ENCODE measurements at places on chromosomes 3 and 15.

DNA sequence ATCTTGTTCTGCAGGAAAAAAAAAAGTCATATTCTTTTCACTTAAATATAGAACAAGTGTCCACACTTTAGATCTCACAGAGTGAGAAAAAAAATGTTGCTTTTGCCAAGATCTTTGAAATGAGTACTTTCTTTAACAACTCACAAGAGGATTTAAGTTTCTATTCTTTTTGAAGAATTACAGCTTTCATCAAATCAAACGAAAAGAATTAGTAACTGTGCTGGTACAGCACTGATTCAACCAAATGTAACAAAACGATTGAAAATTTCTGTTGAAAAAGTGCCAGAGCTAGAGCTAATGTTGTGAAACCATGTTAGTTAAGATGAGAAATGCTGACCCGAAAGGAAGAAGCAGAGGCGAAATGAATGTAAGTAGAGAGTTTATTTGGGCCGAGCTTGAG is 300.2 kb downstream of the GABRB3 start:
- DNase-seq: no peak

- no peak for DNase-seq
Measured at GRCh38 chr15:69508659-69509058, 56.0 kb downstream of the RPLP1 start.

GRCh38 chr15:90916461-90916860 is 13.4 kb downstream of the MAN2A2 start:
- no peak for DNase-seq

GRCh38 chr3:177093966-177094365 is 103.3 kb downstream of the TBL1XR1 start:
- DNase-seq: no peak

DNA sequence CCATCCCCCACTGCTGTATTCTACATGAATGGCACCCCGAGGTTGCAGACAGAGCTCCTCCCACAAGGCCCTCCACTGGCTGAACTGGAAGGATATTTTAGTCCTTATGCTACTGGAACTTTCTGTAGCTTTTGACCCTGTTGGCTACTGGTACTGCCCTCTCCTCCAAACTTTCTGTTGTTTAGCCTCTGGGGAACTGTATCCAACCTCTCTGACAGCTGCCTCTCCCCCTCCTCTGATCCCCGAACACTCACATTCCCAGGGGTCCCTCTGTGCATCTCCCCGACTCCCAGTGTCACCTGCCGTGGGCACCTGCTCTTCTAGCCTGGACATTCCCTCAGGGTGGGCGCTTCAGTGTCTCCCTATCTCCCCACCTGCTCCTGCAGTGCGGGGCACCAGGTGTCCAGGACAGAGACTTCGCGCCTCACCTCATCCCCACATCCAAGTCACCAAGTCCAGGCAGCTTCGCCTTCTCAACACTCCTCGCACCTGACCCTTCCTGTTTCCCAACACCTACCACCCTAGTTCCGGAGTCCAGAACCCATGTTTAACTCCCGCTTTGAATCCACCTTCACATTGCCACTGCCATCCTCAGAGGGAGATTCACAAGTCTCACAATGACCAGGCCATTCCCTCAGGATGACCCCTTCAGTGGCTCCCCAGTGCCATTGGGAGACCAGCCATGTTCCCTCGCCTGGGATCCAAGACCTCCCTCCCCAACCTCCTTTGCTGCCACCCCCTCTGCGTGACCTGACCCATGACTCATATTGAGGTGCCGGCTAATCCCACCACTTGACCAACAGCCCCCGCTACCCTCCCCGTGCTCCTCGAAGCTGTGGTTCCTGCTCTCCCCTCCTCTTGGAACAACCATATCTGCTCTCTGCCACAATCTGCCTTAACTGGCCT is 34.2 kb downstream of the BDH1 start:
- DNase-seq: no peak

GRCh38 chr3:170635385-170635735 is 49.5 kb upstream of the SLC7A14 start:
- no peak for DNase-seq

DNA sequence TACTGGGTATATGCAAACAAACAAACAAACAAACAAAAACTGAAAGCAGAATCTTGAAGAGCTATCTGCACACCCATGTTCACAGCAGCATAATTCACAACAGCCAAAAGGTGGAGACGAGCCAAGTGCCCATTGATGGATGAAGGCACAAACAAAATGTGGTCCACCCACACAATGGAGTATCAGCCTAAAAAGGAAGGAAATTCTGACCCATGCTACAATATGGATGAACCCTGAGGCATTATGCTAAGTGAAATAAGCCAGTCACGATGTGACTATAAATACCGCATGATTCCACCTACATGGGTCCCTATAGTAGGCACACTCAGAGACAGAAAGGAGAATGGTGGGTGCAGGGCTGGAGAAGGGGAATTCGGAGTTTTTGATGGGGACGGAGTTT is 24.1 kb downstream of the XPC start:
- DNase-seq: no peak

- no peak for DNase-seq
Measured at GRCh38 chr3:180421221-180421620, 180.7 kb upstream of the TTC14 start.

DNA sequence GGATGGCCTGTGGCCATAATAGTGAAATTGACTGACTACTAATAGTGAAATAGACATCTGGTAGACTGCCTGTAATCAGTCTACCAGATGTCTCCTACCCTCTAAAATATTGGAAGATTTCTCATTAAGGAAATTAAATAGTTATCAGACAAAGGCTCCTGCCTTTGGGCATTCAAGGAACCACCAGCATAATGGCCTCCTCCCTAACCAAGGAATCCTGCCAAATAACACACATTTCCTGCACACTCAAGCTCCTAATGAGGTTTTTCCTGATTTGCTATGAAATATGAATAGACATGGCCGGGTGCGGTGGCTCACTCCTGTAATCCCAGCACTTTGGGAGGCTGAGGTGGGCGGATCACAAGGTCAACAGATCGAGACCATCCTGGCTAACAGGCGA is 14.6 kb downstream of the NUSAP1 start:
- DNase-seq: no peak

- no peak for DNase-seq
Measured at GRCh38 chr15:73870700-73871408, 2.5 kb upstream of the TBC1D21 start.

DNA sequence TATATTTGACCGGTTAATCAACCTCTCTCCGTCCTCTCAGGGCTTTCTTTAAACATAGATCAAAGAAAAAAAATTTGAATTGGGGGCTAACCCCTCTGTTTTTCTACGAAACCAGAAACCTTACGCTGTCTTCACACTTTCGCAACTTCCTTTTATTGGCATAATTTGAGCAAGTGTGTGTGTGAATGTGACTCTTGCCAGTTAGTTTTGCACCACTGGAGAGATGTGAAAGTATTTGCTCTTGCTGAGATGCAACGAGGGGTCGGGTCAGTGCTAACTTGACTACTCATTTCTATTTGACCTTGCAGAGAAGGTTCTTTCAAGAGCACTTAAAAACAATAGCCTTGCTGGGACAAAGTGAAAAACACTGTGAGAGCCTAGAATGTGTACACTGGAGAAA is 81.2 kb downstream of the FAM43A start:
- no peak for DNase-seq

DNA sequence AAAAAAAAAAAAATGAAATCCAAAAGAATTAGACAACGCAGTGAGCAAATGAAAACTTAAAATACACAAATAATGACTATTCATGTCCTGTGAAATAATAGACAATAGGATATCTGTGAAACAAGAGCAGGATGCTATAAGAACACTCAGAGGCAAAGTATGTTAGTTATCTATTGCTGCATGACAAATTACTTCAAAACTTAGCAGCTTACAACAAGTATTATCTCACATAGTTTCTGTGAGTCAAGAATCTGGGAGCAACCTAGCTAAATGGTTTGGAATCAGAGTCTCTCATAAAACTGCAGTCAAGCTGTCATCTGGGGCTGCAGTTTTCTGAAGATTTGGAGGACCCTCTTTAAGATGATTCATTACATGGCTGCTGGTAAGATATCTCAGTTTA is 36.5 kb upstream of the ZMAT3 start:
- no peak for DNase-seq

DNA sequence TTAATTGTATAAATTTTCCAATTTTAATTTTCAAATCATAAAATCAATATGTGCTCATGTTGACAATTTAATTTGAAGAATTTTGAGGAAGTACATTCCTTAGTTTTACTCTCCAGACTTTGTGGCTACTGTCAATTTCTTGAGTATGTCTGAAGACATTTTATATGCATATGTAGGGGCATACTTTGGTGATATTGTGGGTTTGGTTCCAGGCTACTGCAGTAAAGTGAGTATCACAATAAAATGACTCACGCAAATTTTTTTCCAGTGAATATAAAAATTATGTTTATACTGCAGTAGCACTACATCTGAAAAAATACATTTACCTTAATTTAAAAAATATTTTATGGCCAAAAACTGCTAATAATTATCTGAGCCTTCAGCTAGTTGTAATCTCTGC is 123.2 kb upstream of the PLCL2 start:
- DNase-seq: no peak

GRCh38 chr3:148042663-148043445 is 633.7 kb downstream of the ZIC1 start:
- DNase-seq: no peak

- DNase-seq: no peak
Measured at GRCh38 chr3:134342259-134342658, 32.0 kb downstream of the AMOTL2 start.
